ENCODE measurements at places on chromosomes 11 and 22.

DNA sequence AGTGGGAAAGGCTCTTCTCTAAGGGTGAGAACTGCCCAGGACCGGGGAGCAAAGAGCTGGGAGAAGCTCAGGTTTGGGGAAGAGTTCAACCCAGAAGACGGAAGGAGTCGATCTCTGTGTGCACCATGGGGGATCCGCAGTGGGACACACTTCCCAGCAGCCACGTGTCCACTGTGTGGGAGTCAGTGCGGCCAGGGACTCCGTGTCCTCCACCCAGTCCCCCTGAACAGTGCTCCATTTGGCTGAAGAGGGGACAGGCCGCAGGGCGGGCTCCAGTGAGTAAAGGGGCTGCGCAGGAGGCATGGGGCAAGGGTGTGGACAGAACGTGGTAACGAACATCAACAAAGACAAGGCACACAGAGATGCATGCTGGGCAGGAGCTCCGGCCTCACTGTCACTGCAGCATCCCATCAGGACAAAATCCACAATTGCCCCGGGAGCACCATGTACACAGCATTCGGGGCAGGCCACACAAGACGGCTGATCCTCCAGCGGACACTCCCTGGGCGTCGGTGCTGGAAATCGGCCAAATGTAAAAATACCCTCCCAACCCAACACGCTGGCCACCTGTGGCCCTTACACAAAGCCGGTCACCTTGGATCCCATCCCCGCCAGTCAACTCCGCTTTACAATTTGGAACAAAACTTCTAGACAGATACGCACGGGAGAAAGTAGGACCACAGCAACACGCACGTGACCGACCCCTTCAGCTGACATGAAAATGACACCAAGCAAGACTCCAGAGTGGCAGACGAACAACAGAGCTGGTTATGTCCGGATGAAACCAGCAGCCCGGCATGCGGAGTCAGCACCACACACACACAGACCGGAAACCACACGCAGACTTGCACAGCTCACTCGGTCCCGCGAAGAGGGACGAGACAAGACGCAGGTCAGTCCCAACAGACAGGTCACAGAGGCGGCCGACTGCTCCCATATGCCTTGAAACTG is 366.8 kb downstream of the SHANK2 start:
- DNase-seq, result no peak

GRCh38 chr22:30402028-30402765 is 5.4 kb downstream of the SEC14L2 start:
- DNase-seq, result no peak

DNA sequence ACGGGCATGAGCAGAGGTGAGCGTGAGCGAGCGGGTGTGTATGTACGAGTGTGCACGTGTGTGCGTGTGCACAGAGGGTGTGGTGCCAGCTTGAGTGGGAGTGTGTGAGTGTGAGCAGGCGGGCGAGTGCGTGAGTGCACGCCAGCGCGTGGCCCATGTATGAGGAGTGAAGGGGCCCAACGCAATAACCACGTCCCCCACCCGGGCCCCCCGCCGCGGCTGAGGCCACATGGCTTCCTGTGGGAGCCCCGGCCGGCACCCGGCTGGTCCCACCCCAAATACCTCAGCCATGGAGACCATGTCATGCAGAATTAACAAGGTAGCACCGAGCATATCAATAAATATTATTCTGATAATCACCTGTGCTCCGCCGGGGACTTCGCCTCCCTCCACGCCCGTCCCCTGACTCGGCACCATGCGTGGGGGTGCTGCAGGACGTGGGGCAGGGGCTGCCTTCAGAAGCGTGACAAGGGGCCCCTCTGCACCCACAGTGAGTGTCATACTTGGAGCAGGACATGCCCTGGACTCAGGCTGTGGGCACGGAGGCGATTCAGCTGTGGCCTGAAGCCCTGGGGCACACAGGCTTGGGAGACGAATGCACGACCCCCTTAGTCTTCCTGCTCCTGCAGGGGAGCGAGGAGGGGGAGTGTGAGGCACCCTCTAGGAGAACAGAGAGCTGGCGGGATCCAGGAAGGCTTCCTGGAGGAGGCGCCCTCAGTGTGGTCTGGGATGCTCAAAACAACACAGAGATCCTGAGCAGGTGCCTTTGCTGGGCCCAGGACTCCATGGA is 5.6 kb upstream of the TRABD start:
- DNase-seq, result no peak

GRCh38 chr11:113505541-113506375 is 30.6 kb upstream of the DRD2 start:
- DNase-seq, result no peak

GRCh38 chr11:23990346-23991164 is 506.3 kb upstream of the LUZP2 start:
- no peak for DNase-seq

DNA sequence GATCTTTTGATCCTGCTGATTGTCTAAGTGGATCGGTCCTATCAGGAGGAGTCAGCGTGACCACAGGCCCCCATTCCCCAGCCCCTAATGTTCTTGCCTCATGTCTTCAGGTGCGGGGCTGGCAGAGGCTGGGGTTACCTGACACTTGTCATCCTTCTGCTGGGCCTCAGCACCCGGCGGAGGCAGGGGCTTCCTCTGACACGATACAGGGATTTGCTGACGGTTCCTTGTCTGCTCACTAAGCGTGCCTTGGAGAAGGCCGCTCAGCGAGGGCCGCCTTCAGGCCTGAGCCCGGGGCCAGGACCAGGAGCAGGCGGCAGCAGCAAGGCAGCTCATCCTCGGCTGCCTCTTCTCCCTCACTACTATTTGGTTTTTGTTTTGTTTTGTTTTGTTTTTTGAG is 45.7 kb upstream of the KCNQ1OT1 start:
- DNase-seq, result no peak

DNA sequence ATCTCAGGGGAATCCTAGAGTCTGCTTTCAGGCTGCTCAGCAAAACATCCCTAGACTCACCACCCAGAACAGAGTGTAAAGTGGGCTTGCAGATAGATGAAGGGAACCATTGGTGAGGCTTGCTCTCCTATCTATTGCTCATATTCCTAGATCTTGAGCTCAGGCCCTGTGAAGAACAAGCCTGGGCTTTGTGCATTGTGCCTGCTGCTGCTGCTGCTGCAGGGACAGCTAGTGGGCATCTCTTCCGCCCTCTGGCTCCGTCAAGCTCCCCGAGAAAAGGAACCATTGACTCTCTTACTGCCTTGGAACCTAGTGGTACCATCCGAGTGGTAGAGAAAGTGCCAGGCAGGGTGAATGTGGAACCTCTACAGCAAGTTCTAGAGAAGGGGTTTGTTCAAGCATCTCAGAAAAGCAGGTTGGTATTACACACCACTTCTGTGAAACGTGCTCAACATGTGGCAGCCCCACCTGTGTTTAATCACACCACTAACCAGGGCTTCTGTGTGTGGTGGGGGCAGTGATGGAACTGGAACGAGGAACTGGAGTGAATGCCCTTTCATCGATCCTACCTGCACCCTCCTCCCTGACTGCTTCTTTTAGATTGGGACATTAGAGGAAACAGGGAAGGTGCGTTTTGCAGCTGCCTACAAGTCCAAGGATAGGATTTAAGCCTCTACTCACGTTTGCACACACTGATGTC is 4.4 kb downstream of the BACE1-AS start:
- DNase-seq, result no peak

DNA sequence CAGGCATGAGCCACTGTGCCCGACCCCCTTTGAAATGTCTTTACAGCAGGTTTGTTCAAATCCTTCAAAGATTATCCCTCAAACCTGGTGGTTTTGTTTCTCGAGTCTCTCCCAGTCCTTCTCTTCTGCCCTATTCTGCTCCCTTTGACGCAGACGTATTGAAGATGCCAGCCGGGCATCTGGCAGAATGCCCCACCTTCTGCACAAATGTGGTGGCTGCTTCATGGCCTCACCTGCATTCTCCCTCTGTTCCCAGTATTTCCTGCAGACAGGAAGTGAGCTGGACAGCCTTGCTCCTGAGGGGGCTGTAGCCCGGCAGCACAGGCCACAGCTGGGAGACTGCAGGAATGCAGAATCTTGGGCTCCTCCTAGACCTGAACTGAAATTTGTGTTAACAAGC is 4.8 kb upstream of the NAP1L4 start:
- no peak for DNase-seq

- no peak for DNase-seq
Measured at GRCh38 chr11:75420224-75421034, 12.6 kb downstream of the KLHL35 start.

DNA sequence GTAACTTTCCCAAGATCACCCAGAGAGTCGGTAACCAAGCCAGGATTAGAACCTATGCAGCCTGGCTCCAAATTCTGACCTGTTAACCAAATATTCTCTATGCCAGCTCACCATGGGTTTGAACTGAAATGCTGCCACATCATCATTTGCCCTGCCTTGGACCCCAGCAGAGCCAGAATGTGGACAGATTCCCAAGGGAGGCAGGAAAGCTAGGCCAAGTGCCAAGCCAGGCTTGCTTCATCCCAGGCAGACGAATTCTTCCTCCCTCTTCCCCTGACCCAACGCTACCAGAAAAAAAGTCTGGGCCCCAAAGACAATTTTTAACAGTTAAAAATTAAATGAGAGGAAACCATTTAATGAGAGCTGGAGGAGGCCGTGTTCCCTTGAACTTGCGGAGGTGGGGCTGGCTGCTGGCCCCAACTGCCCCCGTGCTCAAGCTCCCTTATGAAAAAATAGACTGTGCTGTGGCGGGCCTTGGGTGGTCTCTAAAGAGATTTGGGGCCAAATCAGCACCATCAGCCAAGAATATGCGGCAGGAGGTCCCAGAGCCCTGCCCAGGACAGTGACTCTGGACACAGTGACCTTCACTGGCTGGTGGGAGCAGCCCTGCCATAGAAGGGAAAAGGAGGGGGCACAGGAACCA is 184.1 kb upstream of the SYT13 start:
- DNase-seq, result no peak

- DNase-seq, result no peak
Measured at GRCh38 chr11:86663761-86664160, 8.7 kb downstream of the ME3 start.

DNA sequence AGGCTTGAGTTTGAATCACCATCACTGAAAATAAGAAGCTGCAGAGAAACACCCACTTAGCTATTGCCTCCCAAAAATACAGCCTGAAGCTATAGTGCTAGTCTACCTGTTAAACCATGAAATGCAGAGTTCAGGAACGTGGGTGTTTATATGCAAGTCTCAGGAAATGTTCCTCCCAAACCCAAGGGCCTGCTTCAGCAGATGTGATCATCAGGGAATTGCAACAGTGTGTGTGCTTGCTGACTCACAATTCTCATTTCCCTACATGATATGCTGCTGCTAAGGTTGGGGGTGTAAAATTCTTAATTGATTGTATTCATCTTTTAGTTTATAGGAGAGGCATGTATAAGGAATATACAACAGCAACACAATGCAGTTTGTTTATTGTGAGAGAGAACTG is 49.6 kb downstream of the NUP98 start:
- DNase-seq, result no peak

- DNase-seq, result no peak
Measured at GRCh38 chr11:92775003-92775676, 194.3 kb upstream of the MTNR1B start.

- no peak for DNase-seq
Measured at GRCh38 chr22:37808294-37808657, 542 bp downstream of the GCAT start.

DNA sequence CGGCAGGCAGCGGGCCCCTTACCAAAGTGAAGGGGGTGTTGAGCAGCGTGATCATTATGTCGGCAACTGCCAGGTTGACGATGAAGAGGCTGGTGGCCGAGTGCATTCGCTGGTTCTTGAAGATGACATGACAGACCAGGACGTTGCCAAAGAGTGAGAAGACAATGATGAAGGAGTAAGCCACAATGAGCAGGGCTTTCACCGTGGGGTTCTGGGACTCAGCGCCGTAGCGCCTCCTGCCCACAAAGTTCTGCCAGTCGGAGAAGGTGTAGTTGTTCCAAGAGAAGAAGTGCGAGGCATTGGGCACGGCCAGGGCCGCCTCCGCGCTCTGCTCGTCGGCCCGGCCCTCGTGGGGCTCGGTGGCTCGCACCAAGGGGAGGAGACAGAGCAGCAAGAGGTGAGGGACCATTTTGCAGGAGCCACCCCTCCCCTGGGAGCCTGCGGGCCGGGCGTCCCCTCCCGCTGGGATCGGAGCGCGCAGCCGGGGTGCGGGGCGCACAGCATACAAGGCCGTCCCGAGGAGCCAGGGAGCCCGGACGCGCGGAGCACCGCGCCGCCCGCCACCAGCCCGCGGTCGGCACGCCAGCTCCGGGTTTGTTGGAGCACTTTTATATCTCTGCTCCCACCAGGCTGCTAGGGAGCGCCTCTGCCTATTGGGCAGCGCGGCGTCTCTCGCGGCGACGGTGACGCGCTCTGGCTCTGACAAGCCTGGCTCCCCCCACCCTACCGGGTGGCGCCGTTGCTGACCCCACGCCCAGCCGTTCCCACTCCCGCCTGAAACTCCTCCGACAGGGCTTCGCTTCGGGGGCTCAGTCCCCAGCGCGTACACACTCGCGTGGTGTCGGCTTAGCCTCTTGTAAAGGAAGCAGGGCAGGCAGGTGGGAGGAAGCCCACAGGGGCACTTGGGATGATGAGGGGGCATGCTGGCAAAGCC is at the start of gene GPR83:
GPR83 (minus strand) TSS at position 581 of the 934 bp plus-strand sequence; CDS start at position 409, 172 bp downstream.
- no peak for DNase-seq

- no peak for DNase-seq
Measured at GRCh38 chr11:112499153-112499880, 238.7 kb upstream of the PLET1 start.

DNA sequence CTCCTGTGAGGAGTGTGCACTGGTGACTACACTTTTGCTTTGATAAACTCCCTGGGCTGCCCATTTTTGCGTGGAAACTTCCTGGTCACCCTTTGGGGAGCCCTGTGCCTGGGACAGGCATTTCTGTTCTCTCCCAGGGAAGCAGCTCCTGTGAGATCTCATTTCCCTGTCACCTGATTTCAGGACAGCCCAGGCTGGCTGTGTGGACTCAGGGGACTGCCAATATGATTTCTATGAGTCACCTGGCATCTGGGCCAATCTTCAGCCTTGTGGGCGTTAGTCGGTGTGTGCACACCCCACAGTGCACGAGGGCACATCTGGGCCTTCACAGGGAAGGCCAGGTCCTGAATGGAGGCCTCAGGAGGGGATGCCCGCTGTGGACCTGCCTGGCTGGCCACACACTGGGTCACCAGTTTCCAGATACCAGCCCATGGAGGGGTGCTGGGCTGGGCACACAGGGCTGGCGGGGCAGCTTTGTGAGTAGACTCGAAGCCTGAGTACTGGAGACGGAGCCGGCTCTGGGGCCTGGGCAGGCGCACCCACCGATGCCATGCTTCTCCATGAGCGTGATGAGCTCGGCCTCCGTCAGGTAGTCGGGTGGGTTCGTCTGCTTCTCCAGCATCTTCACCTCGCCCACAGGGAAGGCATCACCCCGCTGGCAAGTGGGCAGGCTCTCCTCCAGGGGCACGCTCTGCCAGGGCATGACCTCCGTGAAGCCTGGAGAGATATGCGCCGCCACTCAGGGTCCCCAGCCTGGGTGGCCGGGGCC is 9.4 kb upstream of the PPM1F start:
- DNase-seq, result no peak

- no peak for DNase-seq
Measured at GRCh38 chr22:38219632-38220031, 17.8 kb downstream of the MAFF start.

GRCh38 chr22:31491218-31491962 is 1.7 kb upstream of the EIF4ENIF1 start:
- DNase-seq, result no peak

Data from cortex of kidney (tissue), 1 donor.